ENCODE measurements at places on chromosomes 2 and 18.

- DNase-seq, result no peak
Observed at GRCh38 chr2:19119326-19120001, 239.0 kb downstream of the OSR1 start.

GRCh38 chr18:3485153-3486149, 35.5 kb downstream of the TGIF1 start:
- no peak for DNase-seq

- no peak for DNase-seq
Observed at GRCh38 chr2:119715409-119716283, 36.6 kb downstream of the TMEM177 start.

GRCh38 chr2:67755156-67755882, 307.5 kb downstream of the C1D start:
- no peak for DNase-seq

GRCh38 chr18:13500227-13500865, 226.0 kb downstream of the FAM210A start:
- DNase-seq, result no peak

DNA sequence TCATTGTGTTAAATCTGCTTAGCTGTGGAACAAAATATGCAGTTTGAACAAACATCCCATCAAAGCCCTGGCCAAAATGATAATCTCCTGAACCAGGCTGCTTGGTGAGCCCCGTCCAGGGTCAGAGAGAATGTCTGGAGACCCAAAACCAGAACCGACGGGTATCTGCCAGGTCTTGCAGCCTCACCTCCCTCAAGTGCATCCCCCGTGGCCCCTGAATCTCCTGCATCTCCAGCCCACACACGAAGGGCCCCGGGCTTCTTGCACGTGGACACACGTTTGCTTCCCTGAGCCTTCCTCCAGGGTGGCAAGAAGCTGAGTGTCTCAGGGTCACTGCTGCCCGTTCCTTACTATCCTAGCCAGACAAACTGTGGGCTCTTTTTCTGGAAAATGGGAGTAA, 50.5 kb upstream of the PXDN start:
- no peak for DNase-seq

DNA sequence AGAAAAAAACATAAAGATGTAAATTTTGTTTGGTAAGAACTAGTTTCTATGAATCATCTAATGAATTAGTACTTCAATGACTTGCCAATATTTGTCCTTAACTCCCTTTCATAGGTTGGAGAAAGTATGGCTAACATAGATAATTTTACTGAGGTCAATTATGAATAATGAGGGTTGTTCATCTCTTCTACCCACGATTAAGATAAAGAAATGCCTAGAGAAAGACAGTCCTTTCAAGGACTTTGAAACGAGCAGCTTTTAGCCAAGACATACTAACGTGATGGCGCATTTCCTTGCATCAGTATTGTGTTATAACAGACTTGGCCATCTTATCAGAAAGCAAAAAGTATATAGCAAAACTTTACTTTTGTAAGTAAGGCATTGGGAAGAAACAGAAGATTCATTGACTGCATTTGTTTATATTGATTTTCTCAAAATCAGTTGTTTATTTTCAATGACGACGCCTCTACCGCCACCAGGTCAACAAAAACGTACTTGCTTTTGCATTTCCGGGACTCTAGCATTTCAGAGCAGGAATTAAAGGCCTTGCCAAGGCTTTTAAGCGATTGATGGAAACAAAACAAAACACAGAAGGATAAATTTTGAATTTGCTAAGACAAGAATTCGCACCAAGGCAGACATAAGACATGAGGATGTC, 961 bp downstream of the RBM43 start:
- DNase-seq, result peak; percentile 84

DNA sequence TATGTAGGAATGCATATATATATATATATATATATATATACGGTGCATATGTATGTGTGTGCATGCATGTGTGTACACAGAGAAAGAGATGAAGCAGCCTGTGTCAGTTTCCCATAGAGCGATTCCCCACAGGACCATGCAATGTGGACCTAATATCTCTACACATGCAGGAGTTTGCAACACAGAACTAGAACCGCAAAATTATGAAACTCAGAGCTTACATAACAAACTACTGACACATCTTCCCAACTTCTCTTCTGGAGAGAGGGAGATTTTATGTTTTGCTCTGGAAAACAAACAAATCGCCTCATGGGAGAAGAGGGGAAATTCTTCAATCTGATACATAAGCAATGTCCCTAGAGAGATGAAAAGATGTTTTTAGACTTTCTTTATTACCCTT, 377.2 kb downstream of the LRATD1 start:
- no peak for DNase-seq

GRCh38 chr2:173217116-173217840, 137.4 kb upstream of the CDCA7 start:
- DNase-seq, result no peak

All from hematopoietic multipotent progenitor cell treated with erythropoietin and hydrocortisone succinate and interleukin-3 and kit ligand, for 8 days (in vitro differentiated cells).